CD8-positive, alpha-beta T cell (primary cell): ENCODE measurements at places on chromosomes 1 and 21. TPM values are rescaled to one million over a fixed set of nuclear protein-coding genes. Genes with fewer than 3 reads are reported as not detected.
A peak's percentile ranks its signal among the peaks of the same experiment; 100 is the strongest.

SELL gene
- 79.5 TPM for total RNA-seq

DNA sequence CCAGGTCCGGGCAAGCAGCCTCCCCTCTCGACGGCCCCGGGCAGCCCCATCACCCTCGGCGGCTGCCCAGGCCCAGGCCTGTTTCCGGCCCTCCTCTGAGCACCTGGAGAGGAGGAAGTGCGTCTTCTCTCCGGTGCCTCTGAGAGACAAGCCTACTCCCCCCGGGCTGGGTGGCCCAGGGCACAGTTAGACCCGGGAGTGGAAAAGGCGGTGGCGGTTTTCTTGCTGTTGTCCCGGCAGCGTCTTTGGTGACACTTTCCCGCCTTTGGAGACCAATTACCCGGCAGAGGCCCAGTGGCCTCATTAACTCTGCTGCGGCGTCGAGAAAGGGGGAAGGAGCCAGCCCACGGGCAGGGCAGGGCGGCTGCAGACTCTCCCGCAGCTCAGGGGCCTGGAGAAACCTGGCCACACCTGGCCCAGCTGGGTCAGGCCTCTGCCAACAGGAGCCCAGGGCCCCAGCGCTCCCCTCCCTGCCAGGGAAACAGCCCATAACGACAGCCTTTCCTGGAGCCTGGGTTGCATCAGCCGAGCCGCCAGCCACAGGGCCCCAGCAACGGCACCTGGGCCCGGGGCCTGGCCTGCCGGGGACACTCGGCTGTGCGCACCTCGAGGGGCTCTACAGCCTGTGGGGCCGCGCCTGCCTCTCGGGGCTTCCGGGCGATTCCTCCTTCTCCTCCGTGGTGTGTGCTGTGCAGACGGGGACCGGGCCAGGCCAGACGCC lies 28.4 kb upstream of the C1orf159 start:
- peak; percentile 75 for DNase-seq

- no peak for DNase-seq
Measured at GRCh38 chr21:41707231-41707959, 59.5 kb downstream of the RIPK4 start.

DNA sequence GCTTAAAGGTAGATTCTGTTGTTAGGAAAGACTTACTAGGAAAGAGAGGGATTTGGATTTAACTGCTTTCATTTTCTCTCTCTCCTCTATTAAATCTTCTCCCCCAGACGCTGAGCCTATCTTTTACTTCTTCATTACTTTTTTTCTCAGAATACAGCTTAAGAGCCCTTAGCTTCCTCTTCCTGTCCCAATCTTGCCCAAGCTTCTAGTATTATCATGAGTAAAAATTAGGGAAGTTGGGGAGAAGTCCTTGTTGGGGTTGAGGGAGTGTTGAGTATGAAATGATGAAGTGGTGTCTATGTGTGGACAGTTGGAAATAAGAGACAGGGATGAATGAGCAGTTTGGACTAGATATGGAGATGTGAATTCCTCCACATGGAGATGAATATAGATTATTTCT lies 35.0 kb downstream of the ACP6 start:
- no peak for DNase-seq

GRCh38 chr1:79430437-79430836 lies 423.9 kb upstream of the ADGRL4 start:
- no peak for DNase-seq

- DNase-seq = no peak
Measured at GRCh38 chr1:220207411-220207810, 64.8 kb downstream of the RAB3GAP2 start.

- no peak for DNase-seq
Measured at GRCh38 chr1:15008783-15009729, 144.5 kb upstream of the TMEM51 start.

GRCh38 chr1:188343914-188344313 lies 1515.2 kb downstream of the PLA2G4A start:
- DNase-seq = no peak
